ENCODE measurements at places on chromosomes 4 and X. TPM values are rescaled to one million over a fixed set of nuclear protein-coding genes. Genes with fewer than 3 reads are reported as not detected.

FAM200B gene
- total RNA-seq, result 19.2 TPM

CITED1 gene
- under 0.01 TPM for total RNA-seq

GPR50 gene
- total RNA-seq, result not detected

CDKL5 gene
- total RNA-seq, result 5.6 TPM

TCEANC gene
- total RNA-seq, result 3.2 TPM

AKAP14 gene
- total RNA-seq, result not detected

TMEM184C gene
- 29.8 TPM for total RNA-seq

HCFC1 gene
- total RNA-seq, result 10.3 TPM

GTPBP6 gene
- total RNA-seq, result 32.1 TPM

VCX3A gene
- not detected for total RNA-seq

BEX2 gene
- total RNA-seq, result 0.79 TPM

GRCh38 chr4:172243551-172243950 is 430.3 kb downstream of the GALNTL6 start:
- no peak for DNase-seq

- peak; percentile 26 for DNase-seq
These were observed 49.0 kb downstream of the DDX3X start for GRCh38 chrX:41382714-41383645.

DNA sequence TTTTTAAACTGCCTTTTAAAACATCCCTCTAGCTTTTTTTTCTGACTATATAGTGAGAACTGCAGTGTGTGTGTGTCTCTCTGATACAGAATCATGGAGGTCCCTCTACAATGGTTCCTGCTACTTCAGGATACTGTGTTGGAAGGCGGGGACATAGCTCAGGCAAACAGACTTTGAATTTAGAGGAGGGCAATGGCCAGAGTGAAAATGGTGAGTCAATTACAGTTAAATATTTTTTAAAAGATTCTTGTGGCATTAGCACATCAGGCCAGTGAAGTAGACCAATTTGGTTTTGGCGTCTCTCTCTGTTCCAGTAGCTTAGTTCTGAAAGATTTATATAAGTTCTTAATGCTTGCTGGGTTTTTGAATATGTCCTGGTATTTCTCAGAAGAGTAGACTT is 47.1 kb downstream of the ALG13 start:
- DNase-seq, result no peak

DNA sequence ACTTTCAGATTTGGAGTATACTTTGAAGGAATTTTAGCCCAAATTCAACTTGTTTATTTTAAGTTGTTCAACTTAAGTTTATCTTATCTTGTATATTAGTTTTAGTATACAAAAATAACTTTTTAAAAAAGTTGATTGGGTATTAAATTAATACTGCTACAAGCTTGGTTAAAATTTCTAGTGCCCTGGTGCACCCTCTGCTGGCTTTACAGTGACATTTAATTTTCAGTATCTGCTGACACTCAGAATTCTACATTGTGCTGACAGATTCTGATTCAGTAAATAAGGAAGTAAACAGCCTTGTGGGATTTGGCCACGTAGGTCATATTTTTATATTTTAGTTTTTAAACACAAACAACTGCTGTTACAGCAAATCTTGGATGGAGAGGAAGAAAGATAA is 2.9 kb downstream of the EDA start:
- peak; percentile 15 for DNase-seq

GRCh38 chr4:144208074-144208473 is 67.6 kb upstream of the GYPA start:
- no peak for DNase-seq

- DNase-seq, result peak; percentile 17
These were observed 104.9 kb upstream of the PSAPL1 start for GRCh38 chr4:7539659-7540058.

- DNase-seq, result no peak
These were observed 45.4 kb downstream of the TIGD4 start for GRCh38 chr4:152734015-152734698.

GRCh38 chr4:94603170-94603747 is 151.5 kb downstream of the PDLIM5 start:
- DNase-seq, result peak; percentile 66

DNA sequence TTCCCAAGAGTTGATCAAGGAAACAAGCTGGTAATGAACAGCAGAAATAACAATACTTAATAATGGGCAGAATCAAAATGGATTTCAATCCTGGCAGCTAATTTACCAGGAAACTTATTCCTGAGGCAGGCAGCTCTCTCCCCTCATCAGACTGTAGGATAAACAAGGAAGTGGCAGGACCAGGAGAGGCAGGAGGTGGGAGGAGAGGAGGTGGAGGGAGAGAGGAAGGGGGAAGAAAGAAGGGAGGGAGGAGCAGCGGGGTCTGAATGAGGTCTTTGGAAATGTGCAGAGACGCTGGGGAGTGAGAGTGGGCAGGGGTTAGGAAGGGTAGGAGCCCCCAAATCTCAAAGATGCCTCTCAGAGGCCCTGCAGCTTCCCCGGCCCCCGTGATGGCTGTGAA is 231.5 kb downstream of the BCOR start:
- no peak for DNase-seq

DNA sequence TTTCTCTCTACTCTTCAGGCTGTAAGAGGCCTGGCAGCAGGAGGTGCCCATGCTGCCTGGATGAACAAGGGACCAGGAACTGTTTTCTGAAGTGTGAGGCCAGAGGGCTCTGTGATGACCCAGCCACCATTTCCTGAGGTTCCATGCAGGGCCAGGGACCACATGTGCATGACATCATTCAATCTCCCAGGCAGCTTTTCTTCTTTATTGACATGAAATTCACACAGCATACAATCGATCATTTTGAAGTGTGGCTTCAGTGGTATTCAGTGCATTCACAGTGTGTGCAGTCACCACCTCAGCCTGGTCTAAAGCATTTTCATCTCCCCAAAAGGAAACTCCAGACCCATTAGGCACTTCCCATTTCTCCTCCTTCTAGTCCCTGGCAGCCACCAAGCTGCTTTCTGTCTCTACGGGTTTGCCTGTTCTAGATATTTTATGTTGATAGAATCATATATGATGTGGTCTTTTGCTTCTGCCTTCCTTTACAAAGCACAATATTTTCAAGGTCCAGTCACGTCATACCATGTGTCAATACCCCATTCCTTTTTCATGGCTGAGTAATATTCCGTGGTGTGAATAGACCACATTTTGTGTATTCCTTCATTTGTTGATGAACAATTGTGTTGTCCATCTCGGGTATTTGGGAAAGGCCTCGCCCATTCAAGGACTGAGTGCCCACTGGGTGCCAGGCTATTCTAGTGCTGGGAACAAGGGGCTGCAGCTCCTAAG is 93.1 kb downstream of the PSAPL1 start:
- DNase-seq, result no peak

- no peak for DNase-seq
These were observed 9.0 kb downstream of the FBXO8 start for GRCh38 chr4:174274436-174274835.

DNA sequence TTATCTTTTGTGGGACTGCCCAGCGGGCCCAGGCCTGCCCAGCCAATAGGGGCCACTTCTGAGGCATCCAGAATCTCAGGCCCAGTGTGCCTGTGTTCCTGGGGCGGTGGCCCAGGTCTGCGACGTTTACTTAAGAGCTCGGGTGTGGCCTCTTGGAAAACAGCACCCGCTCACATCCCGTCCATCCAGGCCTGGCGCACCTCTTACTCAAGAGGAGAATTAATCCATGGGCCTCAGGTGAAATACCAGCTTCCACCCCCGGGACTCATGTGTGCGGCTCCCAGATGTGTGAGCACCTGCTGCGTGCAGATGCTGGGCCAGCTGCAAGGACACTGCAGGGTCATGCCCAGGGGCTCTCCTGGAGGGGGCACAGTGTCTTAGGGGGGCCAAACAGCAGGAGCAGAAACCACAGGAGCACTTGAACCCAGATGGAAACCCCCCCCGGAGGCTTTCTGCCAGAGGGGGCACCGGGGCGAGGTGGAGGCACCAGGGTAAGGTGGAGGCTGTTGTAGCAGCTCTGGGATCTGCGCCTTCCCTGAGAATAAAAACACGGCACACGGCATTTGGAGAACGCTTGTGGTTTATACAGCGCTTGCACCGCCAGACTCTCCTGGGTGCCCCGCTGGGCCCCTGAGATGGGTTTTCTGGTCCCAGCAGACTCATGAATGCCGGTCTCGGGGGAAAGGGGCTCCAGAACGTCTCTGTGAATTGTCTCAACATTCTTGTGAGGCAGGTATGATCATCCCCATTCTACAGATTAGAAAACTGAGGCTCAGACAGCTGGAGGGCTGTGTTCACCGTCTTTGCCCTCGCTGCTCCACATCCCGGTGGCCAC is 2.8 kb downstream of the PSAPL1 start:
- DNase-seq, result no peak

DNA sequence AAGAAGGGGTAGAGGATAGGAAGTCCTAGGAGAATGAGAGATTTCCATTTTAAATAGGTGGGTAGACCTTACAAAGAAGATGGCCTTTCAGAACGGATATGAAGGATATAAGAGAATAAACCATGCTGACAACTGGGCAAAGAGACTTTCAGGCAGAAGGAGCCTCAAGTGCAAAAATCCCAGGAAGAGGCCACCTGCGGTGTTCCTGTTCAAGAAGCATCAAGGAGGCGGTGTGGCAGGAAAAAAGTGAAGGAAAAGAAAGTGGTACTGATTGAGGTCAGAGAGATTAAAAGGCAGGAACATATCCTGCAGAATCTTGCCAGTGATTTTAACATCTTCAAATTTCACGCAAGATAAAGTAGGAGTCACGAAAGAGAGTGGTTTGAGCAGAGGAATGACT is 172.0 kb downstream of the FSTL5 start:
- no peak for DNase-seq

- no peak for DNase-seq
These were observed 1.9 kb downstream of the EVC start for GRCh38 chr4:5712931-5713330.

GRCh38 chr4:148311526-148311925 is 130.7 kb downstream of the NR3C2 start:
- no peak for DNase-seq

- peak; percentile 61 for DNase-seq
These were observed 9.1 kb downstream of the LAMTOR3 start for GRCh38 chr4:99885063-99885664.

DNA sequence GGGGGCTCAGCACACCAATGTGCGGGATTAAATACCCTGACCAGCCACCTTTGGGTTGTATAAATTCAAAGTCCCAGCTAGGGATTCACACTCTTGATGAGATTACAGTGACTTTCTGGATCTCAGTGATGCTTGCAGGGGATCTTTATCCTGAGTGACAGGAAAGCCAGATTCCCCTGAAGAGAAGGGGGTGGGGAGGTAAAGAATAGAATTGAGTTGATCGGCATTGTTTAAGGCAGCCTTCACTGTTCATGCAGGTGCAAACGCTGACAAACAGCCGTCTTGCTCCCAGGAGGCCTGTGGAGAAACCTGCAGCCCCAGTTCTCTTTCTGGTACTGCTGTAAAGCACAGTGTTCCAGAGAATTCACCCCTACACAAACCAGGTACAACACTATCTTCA is 19.0 kb downstream of the CXXC4 start:
- DNase-seq, result no peak

GRCh38 chr4:48742412-48742811 is 37.7 kb downstream of the FRYL start:
- no peak for DNase-seq

DNA sequence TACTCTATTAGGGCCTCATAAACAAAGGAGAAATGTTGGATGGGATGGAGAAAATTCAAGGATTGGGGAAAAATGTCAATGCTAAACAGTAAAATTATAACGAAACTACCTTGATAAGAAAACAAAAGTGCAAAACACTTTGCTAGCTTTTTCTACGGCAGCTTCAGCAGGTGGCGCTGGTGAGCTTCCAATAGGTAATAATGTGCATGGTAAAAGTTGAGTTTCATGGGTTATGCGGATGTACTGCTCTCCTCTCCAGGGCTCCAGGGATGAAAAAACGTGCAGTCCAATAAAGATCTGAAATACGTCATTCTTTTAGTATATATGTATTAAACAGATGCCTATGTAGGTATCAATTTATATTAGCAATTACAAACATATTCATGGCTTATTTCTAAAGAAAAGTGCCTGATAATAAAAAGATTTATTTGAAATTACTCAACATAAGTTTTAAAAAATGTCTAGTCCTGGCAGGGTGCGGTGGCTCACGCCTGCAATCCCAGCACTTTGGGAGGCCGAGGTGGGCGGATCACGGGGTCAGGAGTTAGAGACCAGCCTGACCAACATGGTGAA is 239.6 kb downstream of the GRXCR1 start:
- peak; percentile 70 for DNase-seq

DNA sequence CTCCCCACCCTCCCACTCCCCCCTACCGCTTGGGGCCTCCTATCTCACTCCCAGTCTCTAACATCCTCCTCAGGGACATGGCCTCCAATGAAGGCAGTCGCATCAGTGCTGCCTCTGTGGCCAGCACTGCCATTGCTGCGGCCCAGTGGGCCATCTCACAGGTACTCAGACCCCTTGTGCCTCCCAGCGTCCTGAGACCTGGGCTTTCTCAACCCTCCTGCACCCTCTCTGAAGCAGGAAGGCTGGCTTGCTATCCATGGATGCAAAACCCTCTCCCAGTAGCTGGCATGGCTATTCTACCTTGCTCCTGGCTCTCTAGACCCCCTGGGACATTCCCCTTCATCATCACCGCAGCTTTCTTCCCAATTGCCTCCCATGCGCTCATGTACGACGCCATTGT is 13.3 kb upstream of the UBA1 start:
- no peak for DNase-seq

DNA sequence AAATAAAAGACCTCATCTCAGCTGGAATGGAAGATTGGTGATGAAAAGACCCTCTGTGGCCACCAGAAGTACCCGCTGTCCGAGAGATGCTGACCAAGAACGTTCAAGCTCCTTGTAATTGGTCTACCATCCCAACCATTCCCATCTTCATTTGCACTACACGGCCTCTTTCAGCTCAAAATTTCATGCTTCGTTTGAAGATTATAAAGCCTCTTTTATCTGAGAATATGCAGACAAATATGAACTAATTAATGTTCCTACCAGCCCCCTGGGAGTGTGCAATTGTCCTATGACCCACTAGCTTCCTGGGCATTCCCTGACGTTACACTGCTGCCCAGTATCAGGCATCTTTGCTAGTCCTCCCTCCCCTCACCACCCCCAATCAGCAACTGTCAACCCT is 583.7 kb downstream of the MID1IP1 start:
- DNase-seq, result no peak

GRCh38 chr4:86939729-86940575 is 5.1 kb downstream of the AFF1 start:
- DNase-seq, result no peak

DNA sequence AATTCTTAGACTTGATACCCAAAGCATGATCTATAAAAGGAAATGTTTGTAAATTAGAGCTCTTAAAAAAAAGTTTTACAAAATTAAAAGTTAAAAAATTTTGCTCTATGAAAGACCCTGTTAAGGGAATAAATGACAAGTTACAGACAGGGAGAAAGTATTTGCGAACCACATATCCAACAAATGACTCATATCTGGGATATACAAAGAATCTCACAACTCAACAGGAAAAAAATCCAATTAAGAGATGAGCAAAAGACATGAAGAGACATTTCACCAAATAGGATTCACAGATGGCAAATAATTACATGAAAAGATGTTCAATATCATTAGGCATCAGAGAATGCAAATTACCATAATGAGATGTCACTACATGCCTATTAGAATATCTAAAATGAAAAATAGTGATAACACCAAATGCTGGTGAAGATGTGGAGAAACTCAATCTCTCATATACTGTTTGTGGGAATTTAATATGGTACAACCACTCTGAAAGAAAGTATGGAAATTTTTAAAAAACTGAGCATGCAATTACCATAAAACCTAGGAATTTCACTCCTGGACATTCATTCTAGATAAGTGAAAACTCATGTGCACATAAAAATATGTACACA is 100.8 kb upstream of the EOLA2 start:
- DNase-seq, result no peak

All from lung microvascular endothelial cell (primary cell).